ENCODE measurements at places on chromosomes 7 and 10.

DNA sequence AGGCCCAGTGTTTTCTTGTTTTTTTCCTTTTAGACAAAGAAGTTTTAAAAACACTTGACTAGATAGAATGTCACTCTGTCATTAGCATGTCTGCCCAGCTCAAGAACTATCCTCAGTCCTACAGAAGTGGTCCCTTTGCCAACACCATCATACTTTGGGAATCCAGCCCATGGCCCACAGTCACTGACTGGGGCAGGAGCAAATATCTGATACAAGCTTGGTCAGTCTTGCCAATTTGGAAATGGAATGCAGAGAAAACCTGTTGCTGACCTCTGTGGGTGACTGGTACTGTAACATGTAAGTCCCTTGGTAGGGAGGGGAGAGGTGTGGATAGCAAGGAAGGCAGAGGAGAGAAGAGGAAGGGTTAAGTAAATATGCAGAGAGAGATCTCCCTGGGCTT lies 47.8 kb downstream of the IPMK start:
- DNase-seq, result no peak

- DNase-seq, result no peak
These were observed 112.4 kb upstream of the SEMA3C start for GRCh38 chr7:81031243-81031642.

- DNase-seq, result no peak
These were observed 92.9 kb upstream of the HDAC9 start for GRCh38 chr7:18402488-18403183.

DNA sequence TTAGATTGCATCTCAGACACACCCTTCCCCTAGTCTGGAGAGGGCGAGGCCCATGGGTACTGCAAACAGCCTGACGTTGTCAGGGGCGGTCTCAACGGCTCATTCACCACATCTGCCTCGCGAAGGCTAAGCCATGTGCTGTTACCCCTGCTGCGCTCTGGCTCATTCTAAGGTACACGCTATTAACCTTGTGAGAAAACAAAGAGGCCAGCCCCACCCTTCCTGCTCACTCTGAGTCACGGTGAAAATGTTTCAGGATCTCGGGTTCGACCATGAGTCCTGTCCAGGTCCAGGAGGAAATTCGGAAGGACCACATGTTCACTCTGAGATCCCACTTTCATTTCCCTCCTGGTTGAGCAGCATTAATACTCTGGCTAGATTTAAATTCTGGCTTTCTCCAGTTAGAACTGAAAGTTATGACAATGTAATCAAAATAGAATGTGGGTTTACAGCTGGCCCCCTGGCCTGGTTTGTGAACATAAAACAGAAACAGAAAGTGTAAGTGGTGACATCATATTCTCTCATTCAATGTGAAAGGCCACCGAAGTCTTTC lies 55.2 kb downstream of the EGFR start:
- no peak for DNase-seq

DNA sequence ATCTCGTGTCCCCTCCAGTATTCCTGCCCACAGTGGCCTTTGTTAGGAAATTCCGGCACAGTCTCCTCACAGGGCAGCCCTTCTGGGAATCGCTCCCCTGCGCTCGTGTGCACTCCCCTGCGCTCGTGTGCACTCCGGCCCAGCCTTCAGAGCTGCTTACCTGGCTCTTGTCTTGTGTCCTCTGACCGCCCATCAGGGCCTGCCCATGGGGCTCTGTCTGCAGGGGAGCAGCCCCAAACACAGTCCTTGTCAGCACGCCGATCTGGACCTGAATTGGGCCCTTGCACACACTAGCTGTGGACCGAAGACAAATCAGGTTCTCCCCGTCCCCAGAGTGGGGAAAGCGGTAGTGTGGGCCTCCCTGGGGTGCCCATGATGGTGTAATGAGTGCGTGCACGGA lies 179.4 kb downstream of the CUX1 start:
- DNase-seq, result no peak

GRCh38 chr7:45484094-45484493 lies 90.1 kb upstream of the ADCY1 start:
- DNase-seq, result no peak

- DNase-seq, result no peak
These were observed 587 bp upstream of the CELF2 start for GRCh38 chr10:11017000-11017569.

DNA sequence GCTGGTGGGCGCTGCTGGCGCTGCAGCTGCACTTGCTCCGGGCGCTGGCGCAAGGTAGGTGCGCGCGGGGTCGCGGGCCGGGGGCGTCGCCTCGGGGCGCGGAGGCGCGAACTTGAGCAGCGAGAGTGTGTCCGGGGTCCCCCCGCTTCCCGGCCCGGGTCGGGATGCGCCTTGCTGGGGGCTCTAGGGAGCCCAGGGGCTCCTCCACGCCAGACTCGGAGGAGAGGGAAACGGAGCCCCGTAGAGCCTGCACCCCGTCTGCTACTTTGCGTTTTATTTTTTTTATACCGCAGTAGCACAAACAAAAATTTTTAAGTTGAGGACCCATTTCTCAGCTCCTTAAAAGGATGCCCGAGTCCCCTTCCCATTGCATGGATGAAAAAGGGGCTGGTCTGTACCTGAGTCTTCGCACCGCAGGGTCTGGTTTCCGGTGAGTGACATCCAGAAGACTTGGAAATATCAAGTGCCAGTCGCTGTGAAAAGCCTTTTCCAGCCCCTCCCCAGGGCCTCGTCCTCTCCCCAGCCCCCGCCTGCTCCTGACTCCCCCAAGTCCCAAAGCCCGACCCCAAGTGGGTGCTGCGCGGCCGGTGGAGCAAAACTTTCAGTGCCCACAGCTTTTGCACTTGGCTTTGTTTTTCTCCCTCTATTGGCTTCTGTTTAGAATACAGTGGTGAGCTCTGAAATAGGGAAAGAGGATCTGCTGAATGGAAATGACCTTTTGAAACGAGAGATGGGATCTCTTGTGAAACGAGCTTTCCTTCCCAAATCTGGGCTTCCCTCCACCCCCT lies 973 bp downstream of the SDK1 start:
- peak; percentile 15 for DNase-seq

DNA sequence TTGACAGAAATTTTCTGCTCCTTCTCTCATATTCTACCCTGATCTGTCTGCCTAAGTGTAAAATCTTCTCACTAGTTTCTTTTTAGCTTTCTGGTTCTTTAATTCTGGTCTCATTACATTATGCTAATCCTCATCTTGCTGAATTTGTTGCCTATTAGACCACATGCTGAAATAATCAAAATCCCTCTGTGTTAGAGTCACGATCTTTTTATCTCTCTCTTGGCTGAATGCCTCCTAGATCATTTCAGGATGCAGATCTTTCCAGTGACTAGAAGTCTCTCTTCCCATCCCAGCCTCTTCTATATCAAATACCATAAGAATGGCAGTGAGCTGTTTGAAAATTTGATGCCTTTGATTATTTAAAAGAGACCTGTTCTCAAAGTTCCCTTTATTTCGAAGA lies 661.9 kb downstream of the SORCS1 start:
- no peak for DNase-seq

DNA sequence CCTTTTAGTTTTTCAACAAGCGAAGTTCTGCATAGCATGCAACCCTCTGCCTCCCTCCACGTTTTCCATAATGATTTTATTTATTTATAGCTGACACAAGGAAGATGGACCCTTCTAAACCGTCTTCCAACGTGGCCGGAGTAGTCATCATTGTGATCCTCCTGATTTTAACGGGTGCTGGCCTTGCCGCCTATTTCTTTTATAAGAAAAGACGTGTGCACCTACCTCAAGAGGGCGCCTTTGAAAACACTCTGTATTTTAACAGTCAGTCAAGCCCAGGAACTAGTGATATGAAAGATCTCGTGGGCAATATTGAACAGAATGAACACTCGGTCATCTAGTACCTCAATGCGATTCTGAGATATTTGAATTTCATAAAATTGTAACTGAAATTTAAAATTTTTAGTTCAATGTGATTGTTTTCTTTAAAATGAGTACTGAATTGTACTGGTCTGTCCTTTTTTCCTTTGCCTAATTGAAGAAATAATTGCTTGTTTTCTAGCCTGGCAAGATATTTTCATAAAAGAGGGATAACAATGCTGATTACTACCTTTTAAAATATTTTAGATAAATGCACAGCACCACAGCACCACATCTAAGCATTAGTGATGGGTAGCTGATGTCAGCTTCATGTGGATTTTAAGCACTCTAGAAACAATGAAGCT lies 41.5 kb upstream of the SLC39A12 start:
- DNase-seq, result no peak

DNA sequence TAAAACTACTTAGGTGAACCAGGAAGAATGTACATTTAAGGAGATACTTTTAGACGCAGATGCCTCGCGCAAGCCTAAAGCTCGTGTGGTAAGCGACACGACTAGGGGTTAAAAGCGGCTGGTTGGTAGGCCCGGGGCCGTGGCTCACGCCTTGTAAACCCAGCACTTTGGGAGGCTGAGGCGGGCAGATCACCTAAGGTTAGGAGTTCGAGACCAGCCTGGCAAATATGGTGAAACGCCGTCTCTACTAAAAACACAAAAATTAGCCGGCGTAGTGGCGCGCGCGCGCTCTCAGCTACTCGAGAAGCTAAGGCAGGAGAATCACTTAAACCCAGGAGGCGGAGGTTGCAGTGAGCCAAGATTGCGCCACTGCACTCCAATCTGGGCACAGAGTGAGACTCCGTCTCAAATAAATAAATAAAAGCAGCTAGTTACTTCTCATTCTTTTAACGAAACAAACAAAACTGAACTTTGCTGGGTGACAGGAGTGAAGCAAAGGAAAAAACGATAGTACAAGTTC lies 879 bp downstream of the NUDT5 start:
- peak; percentile 31 for DNase-seq

GRCh38 chr10:89887830-89888229 lies 186.4 kb downstream of the KIF20B start:
- no peak for DNase-seq

- DNase-seq, result no peak
These were observed 45.2 kb downstream of the PYROXD2 start for GRCh38 chr10:98369801-98370200.

GRCh38 chr10:49071160-49071761 lies 44.1 kb downstream of the VSTM4 start:
- DNase-seq, result no peak

GRCh38 chr7:43328336-43328735 lies 215.9 kb downstream of the HECW1 start:
- DNase-seq, result no peak

DNA sequence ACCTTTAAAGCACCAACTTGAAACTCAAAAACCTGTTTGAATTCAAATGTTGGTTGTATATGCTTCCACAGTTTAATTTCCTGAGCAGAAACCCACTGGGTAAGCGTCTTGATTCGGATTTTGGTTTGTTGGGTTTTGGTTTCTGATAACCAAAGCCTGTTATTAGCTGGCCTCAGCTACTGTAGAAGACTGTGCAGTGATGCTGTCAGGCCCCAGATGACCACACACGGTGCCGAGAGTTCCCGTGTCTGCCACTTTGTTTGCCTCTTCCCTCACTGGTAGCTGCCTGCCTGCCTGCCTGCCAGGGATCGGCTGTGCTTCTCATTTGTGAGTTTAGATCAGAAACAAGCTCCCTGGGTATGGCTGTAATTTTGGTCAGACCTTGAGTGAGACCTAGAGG lies 5.6 kb downstream of the MDH2 start:
- no peak for DNase-seq

DNA sequence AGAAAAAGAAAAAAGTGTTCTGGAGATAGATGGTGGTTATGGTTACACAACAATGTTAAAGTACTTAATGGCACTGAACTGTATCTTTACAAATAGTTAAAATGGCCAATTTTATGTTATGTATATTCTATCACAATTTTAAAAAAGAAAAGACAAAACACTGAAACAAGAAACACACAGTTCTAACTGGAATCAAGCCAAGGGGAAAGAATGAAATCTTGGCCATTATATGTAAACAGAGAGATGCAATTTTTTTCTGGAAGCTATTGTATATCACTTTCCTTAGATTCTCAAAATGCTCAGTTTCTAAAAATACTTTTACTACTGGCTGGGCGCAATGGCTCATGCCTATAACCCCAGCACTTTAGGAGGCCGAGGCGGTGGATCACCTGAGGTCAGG lies 4.1 kb downstream of the COA1 start:
- DNase-seq, result no peak

DNA sequence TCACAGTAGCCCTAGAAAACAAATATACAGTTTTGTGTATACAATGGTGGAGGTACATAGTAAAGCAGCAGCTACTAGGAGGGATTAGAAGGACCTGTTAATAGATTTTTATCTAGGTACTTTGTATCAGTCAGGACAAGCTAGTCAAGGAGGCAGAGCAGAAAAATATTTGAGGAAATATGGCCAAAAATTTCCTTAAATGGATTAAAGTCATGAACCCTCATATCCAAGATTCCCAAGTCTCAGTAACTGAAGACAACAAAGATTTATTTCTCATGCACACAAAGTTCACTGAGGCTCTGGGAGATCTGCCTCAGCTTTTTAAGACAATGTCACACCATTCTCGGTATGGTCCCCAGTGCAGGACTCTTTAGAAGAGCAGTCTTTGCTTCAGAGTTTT lies 28.1 kb upstream of the ARMC3 start:
- DNase-seq, result no peak

- no peak for DNase-seq
These were observed 206.8 kb upstream of the SP4 start for GRCh38 chr7:21221130-21221529.

DNA sequence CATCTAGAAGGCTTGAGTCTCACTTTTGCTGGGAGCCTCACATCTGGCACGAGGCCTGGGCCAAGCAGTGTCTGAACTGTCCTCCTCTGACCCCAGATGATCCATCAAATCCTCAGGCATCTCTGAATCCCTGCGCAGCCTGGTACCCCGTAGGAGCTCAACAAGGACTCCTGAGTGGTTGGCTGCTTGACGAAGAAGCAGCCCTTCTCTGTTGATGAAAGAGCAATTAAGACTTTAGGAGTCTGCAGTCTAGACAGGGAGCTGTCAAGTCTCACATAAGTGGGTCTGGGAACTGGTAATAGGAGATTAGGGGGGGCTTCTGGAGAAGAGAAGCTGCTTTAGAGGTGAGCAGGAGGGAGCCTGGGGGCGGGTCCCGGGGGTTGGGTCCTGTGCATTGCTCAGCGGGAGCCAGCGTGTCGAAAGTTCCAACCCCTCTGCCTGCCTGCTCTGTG lies 326.0 kb downstream of the RPS24 start:
- DNase-seq, result no peak

DNA sequence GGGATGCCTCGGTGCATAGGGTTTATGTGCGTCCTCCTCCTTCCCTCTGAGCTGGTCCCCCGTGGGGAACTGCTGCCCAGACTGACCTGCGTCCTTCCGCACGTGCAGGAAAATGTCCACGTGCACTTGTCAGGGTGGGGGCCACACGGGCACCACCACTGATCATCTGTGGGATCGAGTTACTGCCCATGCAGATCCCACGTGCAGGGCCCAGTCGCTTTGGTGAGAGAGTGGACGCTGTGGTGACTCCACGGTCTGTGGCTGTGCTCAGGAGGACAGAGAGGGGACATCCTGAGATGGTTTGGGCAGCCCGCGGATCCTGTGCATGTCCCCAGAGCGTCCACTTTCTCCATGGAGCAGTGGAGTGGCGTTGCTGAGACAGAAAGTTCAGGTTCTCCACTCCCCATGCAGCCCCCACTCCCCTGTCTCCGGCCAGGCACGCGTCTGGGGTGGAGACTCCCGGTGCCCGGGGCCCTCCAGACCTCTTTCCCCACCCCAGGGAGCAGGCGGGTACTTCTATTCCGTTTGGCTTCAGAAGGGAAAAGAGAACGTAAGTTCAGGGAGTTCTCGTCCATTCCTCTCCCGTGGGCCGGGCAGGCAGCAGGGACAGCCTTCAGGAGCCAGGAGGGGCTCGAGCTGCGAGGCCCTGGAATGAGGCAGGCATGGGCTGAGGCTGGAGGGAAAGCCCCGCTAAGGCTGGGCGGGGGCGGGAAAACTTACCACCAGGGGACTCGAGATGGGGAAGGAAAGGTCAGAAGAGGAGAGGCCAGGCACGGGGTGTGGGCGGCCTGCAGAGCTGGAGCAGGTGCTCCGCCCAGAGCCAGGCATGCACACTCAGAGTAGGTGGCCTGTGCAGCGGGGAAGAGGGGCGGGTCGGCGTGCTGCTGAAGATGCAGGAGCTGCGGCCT lies 59.9 kb downstream of the EGFR start:
- DNase-seq, result no peak

Data from activated naive CD4-positive, alpha-beta T cell treated with anti-CD3 and anti-CD28 coated beads, Interleukin-2, amount 50 U/mL, for 16 hours (primary cell).